Amygdala (tissue), 56 donors: ENCODE measurements at places on chromosomes 1 and 21.

DNA sequence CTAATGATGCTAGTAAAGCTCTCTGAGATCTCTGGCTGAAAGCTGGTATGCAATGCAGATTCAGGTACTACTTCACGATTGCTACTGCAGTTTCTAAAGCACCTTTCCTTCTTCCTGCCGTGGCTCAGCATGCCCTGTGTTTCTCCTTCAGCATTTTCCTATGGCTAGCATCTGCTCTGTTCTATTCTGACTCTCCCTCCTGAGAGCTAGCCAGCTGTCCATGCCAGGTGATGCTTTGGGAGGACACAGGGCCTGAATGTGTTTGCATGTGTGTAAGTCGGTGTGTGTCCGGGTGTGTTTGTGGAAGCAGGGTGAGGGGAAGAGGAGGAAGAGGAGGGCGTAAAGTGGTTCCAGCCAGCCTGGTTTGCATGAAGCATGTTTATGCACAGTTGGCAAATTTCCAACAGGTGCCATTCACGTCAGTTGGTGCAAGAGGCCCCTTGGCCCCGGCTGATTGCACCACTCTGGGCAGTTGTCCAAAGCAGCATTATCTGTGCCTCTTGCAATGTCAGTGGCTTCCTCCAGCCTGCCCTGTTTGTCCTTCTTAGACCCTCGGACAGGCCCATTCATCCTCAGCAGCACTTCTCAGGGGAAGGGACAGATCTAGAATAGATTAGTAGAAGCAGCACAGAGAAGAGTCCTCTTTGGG is 433.3 kb downstream of the DISC1 start:
- DNase-seq, result no peak

- DNase-seq, result no peak
Measured at GRCh38 chr1:59915516-59915915, 11.1 kb downstream of the CYP2J2 start.

DNA sequence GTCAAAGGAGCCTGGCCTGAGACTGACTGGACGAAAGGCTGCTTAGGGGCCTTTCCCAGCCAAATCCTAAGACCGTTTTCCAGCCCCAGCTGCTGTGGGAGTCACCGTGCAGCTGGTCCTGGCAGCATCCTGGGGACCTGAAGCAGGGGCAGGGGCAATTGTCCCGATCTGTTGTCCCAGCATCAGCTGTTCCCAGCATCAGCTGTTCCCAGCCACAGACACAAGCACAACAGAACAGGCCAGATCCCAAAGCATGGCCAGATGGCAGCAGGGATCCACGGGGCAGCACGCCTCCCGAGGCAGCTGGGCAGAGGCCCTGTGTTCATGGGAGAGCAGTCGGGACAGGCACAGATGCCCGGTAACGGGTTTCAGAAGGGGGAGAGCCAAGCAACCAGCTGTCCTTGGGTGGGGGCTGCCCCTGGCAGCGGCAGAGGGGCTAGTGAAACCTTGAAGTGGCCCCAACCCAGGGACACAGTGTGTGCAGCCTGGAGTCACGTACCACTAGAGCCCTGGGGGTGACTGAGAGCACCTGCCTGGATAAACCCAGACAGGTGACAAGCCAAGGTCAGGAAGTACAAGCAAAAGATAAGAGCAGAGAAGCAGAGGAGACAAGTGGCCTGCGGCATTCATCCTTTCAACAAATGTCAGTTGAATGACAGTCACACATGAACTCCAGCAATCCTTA is 13.3 kb downstream of the CELA2B start:
- no peak for DNase-seq

DNA sequence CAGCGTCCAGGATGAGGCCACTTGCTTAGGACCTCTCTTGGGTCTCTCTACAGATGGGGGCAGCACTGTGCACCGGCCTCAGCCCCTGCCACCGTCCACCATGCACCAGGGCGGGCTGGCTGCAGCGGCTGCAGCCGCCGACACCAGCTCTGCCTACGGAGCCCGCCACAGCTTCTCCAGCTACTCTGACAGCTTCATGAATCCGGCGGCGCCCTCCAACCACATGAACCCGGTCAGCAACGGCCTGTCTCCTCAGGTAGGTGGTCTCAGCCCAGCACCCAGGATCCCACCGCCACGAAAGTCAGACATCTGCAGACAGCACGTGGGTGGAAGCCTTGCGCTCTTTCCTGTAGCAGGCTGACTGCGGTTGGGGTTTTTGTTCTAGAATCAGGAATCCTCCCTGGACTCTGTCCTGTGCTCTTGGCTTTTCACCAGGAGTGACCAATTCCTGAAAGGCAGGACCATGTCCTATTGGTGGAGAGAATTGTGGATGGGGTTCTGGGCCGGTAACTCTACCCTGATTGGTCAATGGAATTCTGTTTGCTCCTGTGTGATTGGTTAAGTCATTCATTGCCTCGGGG is 72.5 kb downstream of the PAX7 start:
- no peak for DNase-seq

DNA sequence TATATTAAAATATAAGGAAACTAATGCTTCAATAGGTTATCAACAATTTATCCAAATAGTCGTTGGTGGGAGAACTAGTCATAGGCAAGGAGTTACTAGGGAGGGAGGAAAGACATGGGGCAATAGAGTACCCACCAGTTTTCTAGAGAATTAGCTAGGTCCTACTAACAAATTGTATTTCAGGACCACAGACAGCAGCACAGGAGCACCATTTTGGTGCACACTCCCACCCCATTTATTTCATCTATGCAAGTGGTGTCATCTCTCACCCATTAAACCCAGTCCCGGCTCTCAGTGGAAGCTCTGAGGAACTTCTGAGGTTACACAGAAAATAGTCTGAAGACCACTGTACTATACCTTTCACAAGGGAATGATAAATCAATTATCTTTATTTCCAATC is 89.0 kb upstream of the BCAR3 start:
- no peak for DNase-seq

DNA sequence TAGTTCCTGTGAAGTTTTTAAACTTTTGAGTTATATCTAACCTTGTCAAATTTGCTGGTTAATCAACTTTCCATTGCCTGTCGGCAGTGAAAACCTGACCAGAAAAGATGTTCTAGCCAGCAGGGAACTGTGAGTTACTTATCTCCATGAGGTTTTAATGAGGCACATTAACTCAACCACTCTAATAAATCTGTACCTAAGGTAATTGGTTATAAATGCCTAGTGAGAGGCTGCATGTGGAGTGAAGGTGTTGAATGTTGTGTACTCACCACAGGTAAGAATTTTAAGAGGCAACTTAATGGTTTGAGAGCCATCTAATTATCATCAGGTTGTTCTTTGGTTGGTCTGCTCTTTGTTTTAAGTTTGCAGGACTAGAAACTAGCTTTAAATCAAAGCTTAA is 138.4 kb upstream of the LHX8 start:
- no peak for DNase-seq

DNA sequence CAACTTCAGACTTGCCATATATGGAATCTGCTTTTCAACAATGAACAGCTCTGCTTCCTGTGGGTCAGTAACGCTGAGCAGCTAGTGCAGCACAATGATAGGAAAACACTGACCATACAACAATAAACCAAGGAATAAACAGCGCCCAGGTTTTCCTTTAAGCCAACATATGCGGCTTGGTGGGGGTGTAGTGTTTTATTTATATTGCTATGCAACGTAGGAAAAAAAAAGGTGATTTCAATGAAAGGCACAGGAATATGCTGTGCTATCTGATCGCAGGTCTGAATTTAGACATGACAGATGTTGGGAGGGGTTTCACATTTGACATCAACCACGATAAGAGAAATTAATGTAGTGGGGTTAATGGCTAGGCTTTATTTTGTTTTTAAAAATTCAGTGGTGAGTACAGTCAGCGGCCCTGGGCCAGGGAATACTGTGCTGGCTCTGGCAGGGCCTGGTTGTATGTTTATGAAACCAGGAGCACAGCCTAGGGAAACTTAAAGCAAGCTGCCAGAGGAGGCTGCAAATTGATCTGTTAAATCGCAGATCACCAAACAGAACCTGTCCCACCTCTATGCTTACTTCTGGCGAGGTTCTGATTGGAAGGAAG is 4.3 kb downstream of the TSPAN2 start:
- no peak for DNase-seq

- DNase-seq, result no peak
Measured at GRCh38 chr1:211258310-211258755, 833 bp upstream of the RCOR3 start.

- DNase-seq, result no peak
Measured at GRCh38 chr1:116127123-116127847, 16.1 kb downstream of the MAB21L3 start.

DNA sequence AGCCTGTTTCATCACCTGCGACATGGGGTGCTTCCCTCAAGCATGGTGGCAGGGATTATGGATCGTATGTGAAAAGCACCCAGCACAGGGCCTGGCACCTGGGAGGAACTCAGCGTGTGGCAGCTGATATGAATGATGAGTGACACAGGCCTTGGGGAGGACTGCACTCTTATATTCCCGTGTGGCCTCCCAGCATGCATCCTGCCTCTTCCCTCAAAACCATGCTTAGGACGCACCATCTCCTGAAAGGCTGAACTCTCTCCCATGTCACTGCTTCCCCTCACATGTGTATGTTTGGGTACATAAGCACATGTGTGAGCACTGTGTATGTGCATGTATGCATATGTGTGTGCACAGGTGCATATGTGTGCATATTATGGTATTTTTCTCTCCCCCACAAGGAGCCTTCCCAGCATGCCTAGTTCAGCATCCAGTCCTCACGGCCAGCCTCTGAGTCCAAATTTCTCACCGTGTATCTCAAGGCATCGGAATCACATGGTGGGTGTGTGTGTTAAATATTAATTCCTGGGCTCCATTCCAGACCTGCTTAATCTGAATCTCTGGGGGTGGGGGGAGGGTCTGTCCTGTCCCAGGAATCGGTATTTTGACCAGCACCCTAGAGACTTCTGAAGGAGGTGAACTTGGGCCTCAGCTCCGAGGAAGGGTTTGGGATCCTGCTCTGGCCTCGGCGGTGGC is 12.8 kb downstream of the MYOM3 start:
- no peak for DNase-seq

GRCh38 chr1:95622609-95623008 is 388.6 kb downstream of the RWDD3 start:
- DNase-seq, result no peak

DNA sequence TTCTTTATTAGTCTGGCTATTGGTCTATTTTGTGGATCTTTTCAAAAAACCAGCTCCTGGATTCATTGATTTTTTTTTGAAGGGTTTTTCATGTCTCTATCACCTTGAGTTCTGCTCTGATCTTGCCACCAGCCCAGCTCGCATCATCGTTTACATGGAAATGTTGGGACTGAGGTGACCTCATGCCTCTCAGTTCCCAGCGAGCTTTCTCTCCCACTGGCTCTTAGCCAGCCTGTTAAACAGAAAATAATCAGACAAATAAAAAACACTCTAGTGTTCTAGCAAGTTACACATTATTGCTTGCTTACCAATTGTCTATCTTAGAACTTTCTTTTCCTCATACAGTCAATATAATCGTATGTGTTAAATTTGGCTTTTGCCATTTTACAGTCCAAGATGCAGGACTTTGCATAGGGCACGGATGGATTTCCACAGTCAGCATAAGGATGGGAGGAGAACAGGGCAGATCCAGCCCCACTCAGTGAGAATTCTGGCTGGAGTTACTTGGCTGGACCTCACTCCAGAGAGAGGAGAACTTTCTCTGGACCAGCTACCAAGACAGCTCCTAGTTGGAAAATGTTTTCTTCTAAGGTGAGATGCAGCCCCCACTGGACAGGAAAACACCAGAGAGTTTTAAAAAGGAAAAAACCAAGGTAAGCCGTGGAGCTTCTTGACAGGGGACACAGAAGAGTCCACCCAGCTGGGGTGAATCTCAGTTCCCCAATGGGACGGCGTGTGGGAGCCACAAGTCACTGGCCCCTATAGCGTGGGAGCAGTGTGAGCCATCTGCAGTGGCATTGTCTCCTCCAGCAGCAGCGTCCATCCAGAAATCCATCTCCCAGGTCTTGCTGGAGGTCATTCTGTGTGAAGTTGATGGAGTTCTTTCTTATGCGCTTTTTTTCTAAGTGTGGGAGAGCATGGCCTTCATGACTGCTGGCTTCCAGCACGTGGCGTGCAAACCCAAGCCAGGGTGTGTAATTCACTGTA is 17.6 kb downstream of the PGBD2 start:
- DNase-seq, result no peak
